H54 (cell line): ENCODE measurements at places on chromosomes 4 and X.

DNA sequence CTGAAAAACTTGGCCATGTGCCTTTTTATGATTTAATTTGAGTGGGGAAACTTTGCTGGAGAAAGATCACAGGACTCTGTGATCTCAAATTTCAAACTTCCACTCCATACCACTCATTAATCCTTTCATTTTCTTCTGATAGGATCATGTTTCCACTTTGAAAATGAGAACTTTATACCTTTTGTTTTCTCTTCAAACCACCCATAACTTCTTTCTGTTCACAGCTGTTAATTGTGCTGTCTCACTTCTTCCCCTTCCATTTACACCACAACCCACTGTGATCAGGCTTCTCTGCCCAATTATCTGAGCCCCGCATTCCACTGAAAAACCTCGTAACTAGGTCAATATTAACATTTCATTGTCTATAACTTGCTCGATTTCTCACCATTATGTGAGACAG lies 47.0 kb upstream of the ARSJ start:
- DNase-seq, result no peak

DNA sequence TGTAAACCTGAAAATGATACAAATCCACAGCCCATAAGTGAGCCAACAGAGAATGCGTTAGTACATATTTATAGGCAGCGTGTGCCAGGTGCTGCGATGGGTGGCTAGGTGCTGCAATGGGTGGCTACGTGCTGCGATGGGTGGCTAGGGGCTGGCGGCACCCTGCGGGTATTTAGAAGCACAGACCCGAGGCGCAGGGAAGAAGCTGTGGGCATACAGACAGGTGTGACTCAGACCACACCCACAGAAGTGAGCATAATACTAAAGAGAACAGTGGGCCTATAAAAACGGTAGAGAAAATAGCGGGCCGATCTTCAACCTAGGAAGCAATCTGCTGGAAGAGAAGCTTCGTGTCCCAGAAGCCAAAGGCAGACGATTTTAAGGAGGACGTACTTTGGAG lies 81.1 kb downstream of the FAT1 start:
- no peak for DNase-seq

DNA sequence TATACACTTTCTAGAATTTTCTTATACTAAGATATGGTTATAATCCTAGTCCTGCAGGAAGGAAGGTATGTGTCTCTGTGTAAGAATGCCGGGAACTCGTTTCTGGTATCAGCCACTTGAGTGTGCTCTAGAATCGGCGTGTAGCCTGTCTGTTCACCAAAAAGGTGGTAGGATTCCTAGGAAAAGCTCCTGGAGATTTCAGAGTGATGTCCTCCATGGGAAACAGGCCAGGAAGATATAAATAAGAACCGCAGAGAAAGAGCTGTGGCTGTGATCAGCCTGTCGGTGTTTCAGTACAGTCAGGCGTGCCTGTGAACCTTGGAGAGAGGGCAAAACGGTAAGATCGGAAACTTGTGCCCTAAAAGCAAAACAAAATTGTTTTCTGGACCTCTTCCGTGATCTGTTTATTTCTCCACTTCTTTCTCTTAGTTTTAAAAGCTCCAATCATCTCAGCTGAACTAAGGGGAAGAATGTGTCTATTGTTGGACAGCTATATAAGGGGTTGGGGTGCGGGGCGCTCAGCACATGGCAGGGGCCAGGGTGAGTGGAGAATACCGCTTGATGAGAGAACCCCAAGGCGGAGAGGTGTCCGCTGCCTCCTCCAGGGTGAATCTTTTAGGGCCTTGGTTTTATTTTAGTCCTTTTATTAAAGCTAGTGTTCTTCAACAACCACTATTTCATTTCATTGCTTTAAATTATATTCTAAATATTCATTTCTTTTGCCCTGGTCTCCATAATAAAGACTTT lies 303.8 kb upstream of the TENM3 start:
- DNase-seq, result no peak

- DNase-seq, result no peak
Observed at GRCh38 chrX:11135564-11136185, 24.5 kb downstream of the HCCS start.
